ENCODE measurements at places on chromosomes 16 and 17.

DNA sequence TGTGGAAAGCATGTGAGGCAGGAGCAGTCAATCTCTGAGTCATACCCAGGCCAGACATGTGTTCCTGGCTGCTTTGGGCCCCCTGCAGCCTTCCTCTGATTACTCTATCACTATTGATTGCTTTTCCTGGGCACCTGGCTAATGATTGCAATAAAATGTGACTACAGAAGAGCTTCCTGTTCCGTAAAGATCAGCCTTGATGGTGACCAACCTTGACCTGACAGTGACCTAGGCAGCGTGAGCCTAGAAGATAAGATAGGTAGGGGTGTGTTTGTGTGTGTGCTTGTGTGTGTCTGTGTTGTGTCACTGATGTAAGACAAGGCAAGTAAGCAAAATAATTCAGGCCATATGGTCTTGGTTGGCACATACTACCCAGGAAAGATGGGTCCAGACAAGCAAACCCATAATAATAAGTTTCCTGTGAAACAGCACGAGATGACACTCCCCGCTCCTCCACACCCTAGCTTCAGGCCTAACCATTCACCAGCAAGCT is 367.7 kb upstream of the CDH11 start:
- DNase-seq = no peak
- no peaks in the 10 kb centered on the region for H3K27me3 ChIP-seq
- H3K27ac ChIP-seq = no peak overlapping the region
- H3K4me3 ChIP-seq = no peak overlapping the region
- H3K36me3 ChIP-seq = no peaks in the 10 kb centered on the region

- H3K4me1 ChIP-seq = peaks cover 24% of the 10 kb centered on the region
- no peak overlapping the region for H3K27ac ChIP-seq
- no peak overlapping the region for H3K4me3 ChIP-seq
- H3K27me3 ChIP-seq = no peaks in the 10 kb centered on the region
- DNase-seq = no peak
- no peaks in the 10 kb centered on the region for H3K36me3 ChIP-seq
Measured at GRCh38 chr16:84889066-84889465, 69.3 kb downstream of the CRISPLD2 start.

GRCh38 chr16:86396422-86396821 is 113.9 kb upstream of the FOXF1 start:
- no peak for DNase-seq
- H3K4me1 ChIP-seq = peaks cover 6% of the 10 kb centered on the region
- no peak overlapping the region for H3K27ac ChIP-seq
- no peaks in the 10 kb centered on the region for H3K36me3 ChIP-seq
- H3K27me3 ChIP-seq = no peaks in the 10 kb centered on the region
- H3K4me3 ChIP-seq = no peak overlapping the region

GRCh38 chr16:60199150-60199549 is 1465.0 kb upstream of the GOT2 start:
- peaks cover 14% of the 10 kb centered on the region for H3K4me1 ChIP-seq
- H3K27me3 ChIP-seq = no peaks in the 10 kb centered on the region
- DNase-seq = peak; percentile 15
- H3K27ac ChIP-seq = no peak overlapping the region
- H3K36me3 ChIP-seq = no peaks in the 10 kb centered on the region

DNA sequence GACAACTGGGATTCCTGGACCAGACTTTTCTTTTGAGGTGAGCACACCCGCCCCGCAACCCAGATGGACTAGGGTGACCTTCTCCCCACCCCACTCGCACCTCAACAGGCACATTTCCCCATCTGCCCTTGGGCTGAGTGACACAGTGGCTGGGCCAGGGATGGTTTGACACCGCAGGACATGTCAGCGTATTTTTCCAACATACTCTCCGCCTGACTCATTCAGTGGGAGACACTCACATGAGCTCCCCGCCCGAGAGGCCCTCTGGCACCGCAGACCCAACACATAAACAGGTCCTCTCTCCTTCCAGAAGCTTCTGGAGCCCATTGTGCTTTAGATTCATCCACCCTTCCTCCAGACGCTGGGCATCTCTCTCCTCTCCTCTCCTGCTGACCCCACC is 69.4 kb downstream of the ZDHHC7 start:
- H3K4me1 ChIP-seq = no peaks in the 10 kb centered on the region
- no peaks in the 10 kb centered on the region for H3K27me3 ChIP-seq
- H3K36me3 ChIP-seq = no peaks in the 10 kb centered on the region
- DNase-seq = no peak
- H3K27ac ChIP-seq = no peak overlapping the region

- peak overlapping the region; percentile 48 for H3K4me3 ChIP-seq
- peak; percentile 52 for DNase-seq
- H3K4me1 ChIP-seq = no peaks in the 10 kb centered on the region
- H3K27ac ChIP-seq = no peak overlapping the region
- H3K27me3 ChIP-seq = peaks cover 100% of the 10 kb centered on the region
Measured at GRCh38 chr16:31476303-31477219, 4.6 kb downstream of the TGFB1I1 start.

DNA sequence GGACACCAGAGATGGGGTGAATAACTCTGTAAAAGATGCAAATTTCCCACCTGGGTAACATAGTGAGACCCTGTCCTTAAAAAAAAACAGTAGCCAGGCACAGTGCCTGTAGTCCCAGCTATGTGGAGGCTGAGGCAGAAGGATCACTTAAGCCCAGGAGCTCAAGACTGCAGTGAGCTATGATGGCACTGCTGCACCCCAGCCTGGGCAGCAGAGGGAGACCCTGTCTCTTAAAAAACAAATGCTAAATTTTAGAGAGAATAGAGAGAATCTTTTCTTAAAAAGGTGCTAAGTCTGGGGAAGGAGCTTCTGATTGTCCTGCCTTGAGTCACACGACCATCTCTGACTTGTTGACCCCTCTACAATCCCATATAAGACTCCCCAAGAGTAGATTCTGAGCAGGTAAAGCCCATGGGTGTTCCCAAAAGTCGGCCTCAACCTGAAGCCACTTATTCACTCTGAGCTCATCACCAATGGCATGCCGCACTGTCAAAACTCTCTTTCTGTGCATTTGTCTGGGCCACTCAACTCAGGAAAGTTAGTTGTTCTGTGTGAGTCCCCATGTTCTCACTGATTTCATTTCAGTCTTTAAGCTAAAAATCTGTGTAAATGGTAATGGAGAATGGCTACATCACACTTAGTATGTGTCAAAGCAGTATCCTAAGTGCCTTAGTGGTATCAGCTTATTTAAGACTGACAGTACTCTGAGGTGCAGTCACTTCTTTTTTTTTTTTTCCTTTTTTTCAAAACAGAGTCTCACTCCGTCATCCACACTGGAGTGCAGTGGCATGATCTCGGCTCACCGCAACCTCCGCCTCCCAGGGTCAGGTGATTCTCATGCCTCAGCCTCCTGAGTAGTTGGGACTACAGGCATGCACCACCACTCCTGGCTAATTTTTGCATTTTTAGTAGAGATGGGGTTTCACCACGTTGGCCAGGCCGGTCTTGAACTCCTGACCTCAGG is 41.6 kb downstream of the PRKCB start:
- no peak overlapping the region for H3K27ac ChIP-seq
- no peak overlapping the region for H3K4me3 ChIP-seq
- no peaks in the 10 kb centered on the region for H3K36me3 ChIP-seq
- H3K4me1 ChIP-seq = no peaks in the 10 kb centered on the region

GRCh38 chr17:68942389-68942788 is 12.8 kb downstream of the ABCA8 start:
- H3K4me1 ChIP-seq = no peaks in the 10 kb centered on the region
- no peak overlapping the region for H3K27ac ChIP-seq
- no peaks in the 10 kb centered on the region for H3K36me3 ChIP-seq
- no peak overlapping the region for H3K4me3 ChIP-seq
- DNase-seq = no peak

GRCh38 chr16:58679763-58680162 is 4.8 kb downstream of the SLC38A7 start:
- no peak overlapping the region for H3K27ac ChIP-seq
- H3K4me3 ChIP-seq = no peak overlapping the region
- H3K36me3 ChIP-seq = no peaks in the 10 kb centered on the region
- no peak for DNase-seq
- H3K27me3 ChIP-seq = no peaks in the 10 kb centered on the region

DNA sequence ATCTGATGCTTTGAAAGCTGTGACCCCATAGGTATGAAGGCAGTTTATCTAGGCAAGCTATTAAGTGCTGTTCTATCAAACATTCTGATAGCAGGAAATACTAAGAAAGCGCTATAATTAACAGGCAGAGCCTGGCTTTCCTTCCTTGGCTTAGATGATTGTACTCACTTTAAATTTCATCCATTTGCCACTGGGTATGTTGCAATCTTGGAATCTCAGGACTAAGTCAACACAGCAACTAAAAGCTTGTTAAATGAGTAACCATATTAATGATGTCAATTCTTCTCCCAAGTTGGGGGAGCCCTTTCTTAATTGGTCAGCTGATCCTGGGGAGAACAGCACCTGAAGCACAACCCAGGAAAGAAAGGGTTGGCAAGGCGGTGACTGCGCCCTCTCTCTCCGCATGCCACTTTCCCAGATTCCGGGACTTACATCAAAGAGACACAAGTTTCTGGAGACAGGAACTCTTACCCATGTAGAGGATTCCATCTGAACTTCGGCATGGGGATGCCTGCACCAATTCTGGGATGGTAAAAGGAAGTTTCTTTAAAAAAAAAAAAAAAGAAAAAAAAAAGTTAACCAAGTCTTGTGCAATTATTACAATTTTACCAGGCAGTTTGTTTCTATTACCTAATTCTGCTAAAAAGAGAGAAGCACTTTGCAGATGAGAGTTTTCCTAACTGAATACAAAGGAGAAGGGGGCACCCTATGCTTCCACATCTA is 54.4 kb upstream of the ICAM2 start:
- H3K4me3 ChIP-seq = no peak overlapping the region
- H3K27me3 ChIP-seq = no peaks in the 10 kb centered on the region
- H3K27ac ChIP-seq = no peak overlapping the region
- H3K36me3 ChIP-seq = no peaks in the 10 kb centered on the region
- H3K4me1 ChIP-seq = no peaks in the 10 kb centered on the region
- no peak for DNase-seq

DNA sequence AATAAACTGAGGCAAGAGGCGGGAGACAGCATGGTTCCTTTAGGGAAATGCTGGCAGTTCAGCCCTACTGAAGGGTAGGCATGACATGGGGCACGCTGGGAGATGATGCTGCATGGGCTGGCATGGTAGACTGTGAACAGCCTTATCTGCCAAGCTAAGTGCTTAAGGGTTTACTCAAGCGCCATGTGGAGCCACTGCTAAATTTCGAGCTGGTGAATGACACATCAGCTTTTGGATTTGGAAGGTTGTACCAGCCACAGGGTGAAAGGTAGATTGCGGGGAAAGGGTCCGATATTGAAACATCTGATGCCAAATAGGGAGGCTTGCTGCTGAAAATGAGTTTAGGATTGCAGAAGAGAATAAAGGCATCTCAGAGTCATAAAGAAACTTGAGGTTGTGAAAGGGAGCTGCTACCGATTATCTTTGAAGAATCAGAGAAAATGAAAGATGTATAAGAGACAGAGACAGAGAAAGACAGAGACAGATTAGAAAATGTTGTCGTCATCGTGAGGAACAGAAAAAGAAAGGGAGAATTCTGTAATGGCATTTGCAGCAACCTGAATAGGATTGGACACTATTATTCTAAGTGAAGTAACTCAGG is 16.3 kb downstream of the PIK3R5 start:
- H3K27me3 ChIP-seq = peaks cover 10% of the 10 kb centered on the region
- H3K27ac ChIP-seq = no peak overlapping the region
- H3K4me1 ChIP-seq = peaks cover 2% of the 10 kb centered on the region
- no peaks in the 10 kb centered on the region for H3K36me3 ChIP-seq

DNA sequence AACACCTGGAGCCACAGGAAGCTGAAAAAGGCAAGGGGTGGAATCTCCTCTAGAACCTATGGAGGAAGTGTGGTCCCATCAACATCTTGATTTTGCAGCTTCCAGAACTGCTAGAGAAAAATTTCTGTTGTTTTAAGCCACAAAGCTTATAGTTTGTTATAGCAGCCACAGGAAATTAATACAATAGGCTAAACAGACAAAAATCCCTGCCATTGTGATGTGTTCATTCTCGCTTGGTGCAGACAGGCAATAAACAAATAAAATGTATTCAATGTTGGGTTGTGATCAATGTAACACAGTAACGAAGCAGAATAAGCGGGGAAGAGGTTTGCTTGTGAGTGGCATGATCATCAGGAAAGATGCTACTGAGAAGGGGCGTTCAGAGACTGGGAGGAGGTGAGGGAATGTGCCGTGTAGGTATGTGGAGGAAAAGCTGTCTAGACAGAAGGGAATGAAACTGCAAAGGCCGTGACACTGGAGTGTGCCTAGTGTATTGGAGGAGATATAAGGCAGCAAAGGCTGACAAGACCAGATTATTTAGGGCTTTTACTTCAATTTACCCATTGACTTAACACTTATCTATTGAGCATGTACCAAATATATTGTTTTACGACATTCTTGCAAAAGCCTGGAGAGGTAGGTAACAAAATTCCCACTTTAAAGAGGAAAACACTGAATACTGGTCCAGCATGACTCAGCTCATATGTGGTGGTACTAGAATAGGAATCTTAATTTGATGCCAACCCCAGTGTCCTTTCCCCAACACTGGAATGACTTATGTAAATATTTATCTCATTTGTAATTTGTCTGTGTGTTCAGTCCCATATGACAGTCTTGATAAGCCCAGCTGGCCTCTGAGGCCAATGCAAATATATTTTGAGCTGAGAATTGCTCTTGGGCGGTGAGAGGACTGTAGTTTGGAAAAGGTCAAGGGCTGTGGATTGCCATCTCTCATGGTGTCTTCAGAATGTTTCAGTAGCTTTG is 375.9 kb downstream of the CDH13 start:
- no peaks in the 10 kb centered on the region for H3K4me1 ChIP-seq
- no peaks in the 10 kb centered on the region for H3K36me3 ChIP-seq
- H3K27ac ChIP-seq = no peak overlapping the region
- no peak overlapping the region for H3K4me3 ChIP-seq

DNA sequence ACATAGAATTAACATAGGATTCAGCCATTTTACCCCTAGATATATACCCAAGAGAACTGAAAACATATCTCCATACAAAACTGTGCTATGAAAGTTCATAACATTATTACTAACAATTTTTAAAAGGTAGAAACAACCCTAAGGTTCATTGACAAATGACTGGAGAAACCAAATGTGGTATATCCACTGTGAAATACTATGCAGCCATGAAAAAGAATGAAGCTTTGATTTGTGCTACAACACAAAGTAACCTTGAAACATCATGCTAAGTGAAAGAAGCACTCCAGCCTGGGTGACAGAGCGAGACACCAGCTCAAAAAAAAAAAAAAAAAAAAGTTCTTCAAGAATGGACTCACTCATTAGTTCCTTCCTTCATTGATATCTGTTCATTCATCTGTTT is 580 bp downstream of the CD300LD start:
- peaks cover 7% of the 10 kb centered on the region for H3K27me3 ChIP-seq
- DNase-seq = no peak
- no peaks in the 10 kb centered on the region for H3K4me1 ChIP-seq
- H3K36me3 ChIP-seq = no peaks in the 10 kb centered on the region
- H3K27ac ChIP-seq = no peak overlapping the region

- H3K36me3 ChIP-seq = no peaks in the 10 kb centered on the region
- peaks cover 3% of the 10 kb centered on the region for H3K4me1 ChIP-seq
- peaks cover 41% of the 10 kb centered on the region for H3K27me3 ChIP-seq
Measured at GRCh38 chr16:19172098-19172780, 4.2 kb downstream of the SYT17 start.

Measured in neural progenitor cell (in vitro differentiated cells).